Stimulated activated CD8-positive, alpha-beta memory T cell treated with anti-CD3 and anti-CD28 coated beads, Interleukin-7, amount 100 ng/mL, for 1 hour (primary cell): ENCODE measurements at places on chromosomes 12 and 14.

DNA sequence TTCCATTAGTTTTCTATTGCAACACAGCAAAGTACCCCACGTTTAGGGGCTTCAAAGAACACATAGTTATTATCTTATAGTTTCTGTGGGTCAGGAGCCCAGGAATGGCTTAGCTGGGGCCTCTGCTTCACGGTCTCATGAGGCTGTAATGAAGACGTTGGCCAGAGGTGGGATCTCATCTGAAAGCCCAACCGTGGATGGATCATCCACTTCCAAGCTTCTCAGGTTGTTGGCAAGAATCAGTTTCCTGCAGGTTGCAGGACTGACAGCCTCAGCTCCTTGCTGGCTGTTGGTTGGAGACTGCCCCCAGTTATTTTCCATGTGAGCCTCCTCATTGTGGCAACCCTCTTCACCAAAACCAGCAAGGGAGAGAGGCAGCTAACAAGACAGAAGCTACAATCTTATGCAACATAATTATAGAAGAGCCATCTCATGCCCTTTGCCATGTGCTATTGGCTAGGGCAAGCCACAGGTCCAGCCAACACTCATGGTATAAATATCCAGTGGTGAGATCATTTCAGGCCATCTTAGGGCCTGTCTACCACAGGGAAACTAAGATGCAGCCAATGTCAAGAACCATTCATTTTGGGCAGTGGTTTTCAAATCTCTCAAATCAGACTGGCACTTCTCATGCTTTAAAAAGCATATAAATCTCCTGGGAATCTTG lies 452.4 kb downstream of the MED13L start:
- no peak for DNase-seq

DNA sequence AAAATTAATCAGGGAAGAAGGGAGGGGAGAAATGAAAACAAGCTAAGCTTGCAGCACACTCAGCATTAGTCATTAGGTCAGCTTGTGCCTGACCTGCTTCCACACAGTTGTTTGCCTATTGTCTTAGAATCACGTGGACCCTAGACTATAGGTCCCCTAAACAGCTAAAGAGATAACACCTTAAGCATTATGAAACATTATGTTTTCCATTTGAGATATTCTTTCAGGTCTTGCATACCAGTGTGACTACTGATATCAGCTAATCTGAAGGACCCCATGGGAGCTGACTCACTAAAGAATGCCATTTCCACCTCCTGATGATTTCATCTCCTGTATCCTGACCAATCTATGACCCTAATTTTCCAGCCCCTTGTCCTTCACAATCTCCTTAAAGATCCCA lies 154.1 kb upstream of the FUT8 start:
- DNase-seq: no peak

- DNase-seq: peak; percentile 58
Measured at GRCh38 chr12:53213348-53213747, 6.3 kb upstream of the ITGB7 start.

DNA sequence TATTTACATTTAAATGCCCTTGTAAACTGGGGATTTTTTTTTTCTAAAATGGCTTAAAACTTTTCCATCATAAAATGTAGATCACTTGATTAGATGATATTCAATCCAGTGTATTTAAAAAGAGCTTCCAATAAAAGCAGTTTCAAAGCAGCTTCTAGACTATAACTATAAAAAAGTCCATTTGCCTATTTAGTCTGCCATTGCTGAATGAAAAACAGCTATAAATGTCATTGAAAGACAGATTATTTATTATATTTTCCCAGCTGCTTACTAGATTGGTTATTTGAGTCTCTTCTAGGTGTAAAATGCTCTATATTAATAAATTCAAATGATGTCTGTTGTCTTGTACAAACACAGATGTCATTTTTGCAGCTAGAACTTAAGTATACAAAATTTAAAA lies 414.8 kb downstream of the RMST start:
- DNase-seq: no peak

- DNase-seq: no peak
Measured at GRCh38 chr12:56657416-56658379, 11.9 kb upstream of the ATP5F1B start.

DNA sequence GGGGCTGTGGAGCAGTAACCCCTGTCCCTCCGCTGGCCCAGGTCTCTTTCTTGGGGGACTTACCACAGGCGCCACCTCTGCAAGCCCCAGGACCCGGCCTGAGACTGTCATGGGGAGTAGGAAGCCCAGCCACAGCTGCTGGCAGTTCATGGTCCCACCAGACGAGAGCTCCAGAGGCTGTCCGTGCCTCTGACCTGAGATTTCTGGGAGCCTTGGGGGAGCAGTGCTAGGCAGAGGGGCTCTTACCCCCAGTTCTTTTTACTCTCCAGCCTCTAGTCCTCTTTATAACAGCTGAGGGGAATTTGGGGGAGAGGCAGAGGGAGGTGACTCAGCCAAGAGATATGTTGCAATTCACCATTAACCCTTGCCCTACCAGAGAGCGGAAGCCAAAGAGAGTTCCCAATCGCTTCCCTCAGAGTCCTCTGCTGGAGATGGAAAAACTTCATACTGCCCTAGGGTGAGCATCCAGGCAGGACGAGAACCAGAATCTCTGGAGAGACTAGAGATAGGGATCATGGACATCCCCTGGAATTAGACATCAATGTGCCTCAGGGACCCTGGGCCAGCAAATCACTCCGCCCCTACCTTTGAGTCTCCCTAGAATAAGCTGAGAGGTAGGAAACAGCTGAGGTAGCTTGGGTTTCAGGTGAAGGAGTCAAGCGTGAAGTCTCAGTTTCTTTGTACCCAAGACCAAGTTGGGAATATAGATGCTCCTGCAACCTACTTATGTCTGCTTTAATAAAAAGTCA lies at the start of gene MMP19:
TSS of gene MMP19 (minus strand) at position 256 of the 749 bp plus-strand sequence. CDS start at position 150, 106 bp downstream.
- no peak for DNase-seq

- DNase-seq: no peak
Measured at GRCh38 chr12:53593707-53594106, 32.5 kb downstream of the ATF7 start.

DNA sequence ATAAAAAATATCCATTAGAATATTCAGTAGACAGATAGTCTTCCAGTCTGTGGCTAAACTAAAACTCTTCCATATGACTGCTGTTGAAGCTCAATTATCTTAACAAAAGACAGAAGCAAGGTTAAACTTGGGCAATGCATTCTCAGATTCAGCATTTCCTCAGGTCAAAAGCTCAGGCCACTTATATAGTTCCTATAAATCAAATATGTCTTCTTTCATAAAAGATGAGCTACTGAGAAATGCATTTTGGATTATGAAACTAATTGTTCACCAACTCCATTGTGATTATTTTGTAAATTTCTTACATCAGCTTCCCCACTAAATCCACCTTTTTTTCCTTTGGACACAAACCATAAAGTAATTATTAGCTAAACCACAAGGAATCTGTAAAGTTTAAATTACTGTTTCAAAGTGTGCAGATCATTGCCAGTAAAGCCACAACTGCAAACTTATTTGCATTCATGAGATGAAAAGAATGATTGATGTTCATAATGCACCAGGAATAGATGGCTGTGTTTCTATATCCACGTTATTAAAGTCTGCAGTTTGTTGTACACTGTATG lies 224.4 kb downstream of the FBXL14 start:
- no peak for DNase-seq

DNA sequence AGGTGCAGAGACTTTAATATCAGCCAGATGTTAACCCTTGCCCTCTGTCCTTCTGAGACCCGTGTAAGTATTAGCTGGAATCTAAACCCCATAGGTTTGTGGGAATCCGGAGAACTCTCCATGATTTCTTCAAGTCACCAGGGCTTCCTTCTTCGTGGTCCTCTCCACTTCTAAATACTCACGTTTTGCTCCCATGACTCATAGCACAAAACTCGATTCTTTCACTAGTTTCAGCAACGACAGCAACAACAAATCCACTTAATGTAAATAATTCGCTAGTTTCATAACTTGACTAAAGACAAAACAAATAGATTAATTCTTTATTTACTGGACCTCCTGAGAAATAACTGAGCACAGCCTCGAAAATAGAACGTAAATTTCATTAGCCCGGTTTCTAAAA lies 4.4 kb upstream of the CLEC2A start:
- DNase-seq: no peak

DNA sequence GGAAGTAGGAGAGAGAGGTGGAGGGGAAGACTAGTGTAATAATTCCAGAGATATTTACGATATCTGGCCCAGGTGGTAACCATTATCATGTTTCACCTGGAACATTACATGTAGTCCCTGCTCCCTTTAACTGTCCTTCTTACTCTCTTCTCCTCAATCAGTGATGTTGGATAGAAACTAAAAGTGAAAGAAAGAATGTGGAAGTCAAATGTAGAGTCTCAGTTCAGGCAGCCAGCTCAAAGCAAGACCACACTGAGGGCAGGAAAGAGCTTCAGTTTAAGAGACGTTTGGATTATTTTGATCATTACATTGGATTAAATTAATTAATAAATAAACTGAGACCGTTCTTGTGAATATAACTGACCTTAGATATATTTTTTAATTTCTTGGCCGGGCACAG lies 594.4 kb downstream of the FLRT2 start:
- no peak for DNase-seq

- DNase-seq: no peak
Measured at GRCh38 chr12:1529862-1530591, 64.4 kb downstream of the FBXL14 start.

GRCh38 chr14:36817071-36817930 lies 155.6 kb downstream of the PAX9 start:
- no peak for DNase-seq
